GM12878 (cell line): ENCODE measurements at places on chromosomes 6 and 20. TPM values are rescaled to one million over a fixed set of nuclear protein-coding genes. Genes with fewer than 3 reads are reported as not detected.
A peak's percentile ranks its signal among the peaks of the same experiment; 100 is the strongest.

- no peaks in the 10 kb centered on the region for H3K36me3 ChIP-seq
- H3K4me3 ChIP-seq, result no peak overlapping the region
- no peak overlapping the region for H3K27ac ChIP-seq
- no peaks in the 10 kb centered on the region for H3K27me3 ChIP-seq
These were observed 47.3 kb upstream of the SLC9A8 start for GRCh38 chr20:49765413-49765736.

The TBC1D32 gene
- 4.2 and 5.7 TPM in 2 replicates for total RNA-seq

- no peaks in the 10 kb centered on the region for H3K27me3 ChIP-seq
- H3K27ac ChIP-seq, result no peak overlapping the region
- H3K4me1 ChIP-seq, result no peaks in the 10 kb centered on the region
- no peak overlapping the region for H3K4me3 ChIP-seq
- no peak for DNase-seq
These were observed 214.4 kb downstream of the ZNF217 start for GRCh38 chr20:53379014-53379832.

The WFDC2 gene
- not detected in 2 replicates for total RNA-seq

The GCNT2 gene
- total RNA-seq, result 12.0 and 15.3 TPM in 2 replicates

The ZC3H12D gene
- 14.1 and 15.7 TPM in 2 replicates for total RNA-seq

DNA sequence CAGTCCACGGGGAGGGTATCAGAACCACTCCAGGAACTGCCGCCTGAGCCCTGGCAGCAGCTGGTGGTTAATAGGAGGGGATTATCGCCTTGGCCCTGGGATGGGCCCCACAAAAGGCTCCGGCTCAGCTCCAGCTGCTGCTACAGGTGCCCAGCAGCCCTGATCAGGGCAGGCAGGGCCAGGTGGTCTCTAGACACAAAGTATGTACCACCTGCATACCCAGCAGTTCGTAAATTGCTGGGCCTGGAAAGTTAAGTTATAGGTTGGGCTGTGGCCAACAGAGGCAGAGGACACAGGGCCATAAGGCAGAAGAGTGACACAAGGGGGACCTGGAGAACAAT, 35.1 kb downstream of the RRBP1 start:
- H3K27ac ChIP-seq, result no peak overlapping the region
- H3K27me3 ChIP-seq, result no peaks in the 10 kb centered on the region
- DNase-seq, result no peak
- H3K4me1 ChIP-seq, result peaks cover 9% of the 10 kb centered on the region

GRCh38 chr6:145352382-145353080, 382.8 kb downstream of the EPM2A start:
- no peak overlapping the region for H3K4me3 ChIP-seq
- peak overlapping the region; percentile 22; the same call in 1 of the 2 replicates for H3K27ac ChIP-seq
- H3K36me3 ChIP-seq, result no peaks in the 10 kb centered on the region
- no peak for DNase-seq
- no peaks in the 10 kb centered on the region for H3K27me3 ChIP-seq
- peaks cover 15% of the 10 kb centered on the region for H3K4me1 ChIP-seq

DNA sequence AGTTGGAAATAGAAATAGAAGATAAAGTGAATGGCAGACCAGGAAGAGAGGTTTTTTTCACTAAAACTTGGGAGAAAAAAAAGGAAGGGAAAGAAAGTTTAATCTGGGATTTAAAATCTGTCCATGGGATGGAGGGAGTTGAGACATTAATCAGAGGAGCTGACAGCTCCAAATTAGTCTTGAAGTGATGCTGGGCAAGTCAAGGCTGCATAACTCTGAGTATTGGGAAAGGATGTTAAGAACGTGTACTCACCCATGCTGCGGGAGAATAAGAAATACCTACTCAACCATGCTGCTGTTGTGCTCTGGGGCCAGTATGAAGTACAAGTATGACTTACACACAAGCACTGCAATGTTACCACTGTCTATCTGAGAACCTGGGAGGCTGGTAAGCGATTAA, 47.5 kb downstream of the SNRNP48 start:
- H3K36me3 ChIP-seq, result no peaks in the 10 kb centered on the region
- no peak for DNase-seq
- no peaks in the 10 kb centered on the region for H3K4me1 ChIP-seq
- no peak overlapping the region for H3K4me3 ChIP-seq
- 0 out of 2 replicates have a peak, but pooled peaks cover 1% of the 10 kb centered on the region for H3K27me3 ChIP-seq
- no peak overlapping the region for H3K27ac ChIP-seq

DNA sequence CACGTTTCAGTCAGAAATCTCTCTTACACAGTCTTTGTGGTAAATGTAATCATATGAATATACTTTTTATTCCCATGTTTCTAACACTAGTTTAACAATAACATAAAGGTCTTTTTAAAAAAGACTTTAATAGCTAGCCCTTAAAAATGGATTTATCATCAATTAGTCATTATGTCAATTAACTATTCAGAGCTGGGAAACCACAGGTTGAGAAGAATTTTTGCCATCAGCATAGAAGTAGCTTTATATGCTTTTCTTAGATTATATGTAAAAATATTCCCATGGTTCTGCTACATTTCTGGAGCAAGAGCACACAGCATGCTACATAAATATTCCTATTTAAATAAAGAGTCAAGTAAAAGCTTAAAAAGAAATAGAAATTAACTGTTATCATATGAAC, 35.5 kb downstream of the ASCC3 start:
- no peak for DNase-seq
- no peak overlapping the region for H3K27ac ChIP-seq
- no peaks in the 10 kb centered on the region; the same call in 1 of the 2 replicates for H3K36me3 ChIP-seq

The SLX4IP gene
- total RNA-seq, result 5.9 and 6.4 TPM in 2 replicates

The RAET1L gene
- total RNA-seq, result not detected in 2 replicates

- H3K4me3 ChIP-seq, result peak overlapping the region; percentile 76
- no peak for DNase-seq
- peaks cover 30% of the 10 kb centered on the region for H3K4me1 ChIP-seq
- no peaks in the 10 kb centered on the region for H3K27me3 ChIP-seq
- H3K36me3 ChIP-seq, result no peaks in the 10 kb centered on the region
These were observed 38.1 kb downstream of the GNAS start for GRCh38 chr20:58890518-58891085.

The KHDC1L gene
- not detected in 2 replicates for total RNA-seq

The ADGRF1 gene
- 0.05 and 0.08 TPM in 2 replicates for total RNA-seq

- DNase-seq, result no peak
- H3K27ac ChIP-seq, result no peak overlapping the region
- no peaks in the 10 kb centered on the region for H3K27me3 ChIP-seq
- no peak overlapping the region for H3K4me3 ChIP-seq
These were observed 69.1 kb downstream of the SLC35F1 start for GRCh38 chr6:117976030-117976651.
